ENCODE measurements at places on chromosomes 2 and 18.

GRCh38 chr2:190943706-190944105 is 63.1 kb downstream of the GLS start:
- no peak for DNase-seq

GRCh38 chr18:76346490-76347130 is 148.4 kb downstream of the ZNF516 start:
- DNase-seq: no peak

GRCh38 chr18:49460976-49461601 is 644 bp upstream of the DYM start:
- no peak for DNase-seq

DNA sequence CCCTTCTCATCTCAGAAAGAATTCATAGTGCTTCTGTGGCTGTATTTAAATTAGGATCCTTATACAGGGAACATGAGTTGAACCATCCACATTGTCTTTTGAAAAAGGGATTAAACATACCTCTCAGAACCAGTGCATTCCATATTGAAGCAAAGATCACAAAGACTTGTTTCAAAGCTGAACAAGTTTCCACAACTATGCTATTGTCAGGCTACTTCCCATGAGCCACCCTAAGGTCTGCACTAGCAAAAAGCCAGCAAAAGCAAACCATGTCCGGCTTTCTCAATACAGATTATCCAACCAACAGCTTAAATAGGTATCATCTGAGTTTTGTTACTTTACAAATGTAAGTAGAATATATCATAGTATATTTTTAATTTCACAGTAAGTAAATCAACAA is 78.1 kb downstream of the SCG2 start:
- no peak for DNase-seq

- no peak for DNase-seq
These were observed 640.9 kb downstream of the NYAP2 start for GRCh38 chr2:226040344-226040900.

- DNase-seq: no peak
These were observed 58.8 kb downstream of the PTPN2 start for GRCh38 chr18:12825230-12825629.

DNA sequence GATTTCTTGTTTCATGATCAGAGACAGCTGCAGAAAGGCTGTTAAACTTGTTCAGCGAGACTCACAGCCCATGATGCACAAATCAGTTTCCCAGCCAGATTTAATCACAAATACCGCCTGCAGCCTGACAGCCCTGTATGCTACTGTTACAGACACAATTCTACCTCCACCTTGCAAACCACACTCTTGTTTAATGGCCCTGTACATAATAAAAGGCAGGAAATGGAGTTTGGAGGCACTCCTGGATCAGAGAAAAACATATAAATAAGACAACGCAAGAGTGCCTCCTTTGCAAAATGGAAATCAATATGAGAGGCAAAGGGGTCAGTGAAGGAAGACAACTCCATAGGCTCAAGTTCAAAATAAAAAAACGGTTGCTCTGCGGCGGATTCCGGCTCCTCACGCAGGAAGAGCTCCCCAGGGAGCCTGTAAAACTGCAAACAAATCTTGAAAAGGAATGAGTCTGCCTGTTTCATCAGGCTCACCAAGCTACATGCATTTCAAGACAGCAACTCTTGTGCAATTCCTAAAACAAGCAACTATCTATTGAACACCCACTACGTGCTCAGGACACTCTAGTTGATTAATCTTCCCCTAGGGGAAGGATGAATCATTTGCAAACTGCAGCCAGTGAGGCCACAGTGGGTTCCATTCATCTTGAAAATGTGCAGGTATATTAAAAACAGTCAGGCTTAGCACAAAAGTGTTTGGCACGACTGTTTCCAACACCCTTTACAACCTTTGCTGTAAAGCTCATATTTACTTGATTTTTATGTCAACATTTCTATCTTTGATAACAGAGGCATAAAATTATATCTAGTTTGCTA is 37.5 kb downstream of the TBC1D8 start:
- DNase-seq: peak; percentile 42

DNA sequence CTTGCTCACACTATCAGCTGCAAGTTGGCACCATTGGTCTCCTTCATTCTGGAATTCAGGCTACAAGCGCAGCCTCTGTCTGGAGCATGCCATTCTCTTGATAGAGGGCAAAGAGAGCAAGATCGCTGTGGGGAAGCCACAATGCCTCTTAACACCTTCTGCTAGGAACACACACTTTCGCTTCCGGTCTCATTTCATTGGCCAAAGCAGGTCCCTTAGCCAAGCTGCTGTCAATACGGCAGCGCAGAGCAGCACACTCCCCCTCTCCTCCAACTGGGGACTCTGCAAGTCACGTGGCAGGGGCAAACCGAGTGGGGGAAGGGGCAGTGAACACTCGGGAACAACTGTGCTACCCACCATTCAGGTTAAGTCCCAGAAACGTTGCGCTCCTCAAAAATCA is 98.1 kb downstream of the MMADHC start:
- DNase-seq: no peak

DNA sequence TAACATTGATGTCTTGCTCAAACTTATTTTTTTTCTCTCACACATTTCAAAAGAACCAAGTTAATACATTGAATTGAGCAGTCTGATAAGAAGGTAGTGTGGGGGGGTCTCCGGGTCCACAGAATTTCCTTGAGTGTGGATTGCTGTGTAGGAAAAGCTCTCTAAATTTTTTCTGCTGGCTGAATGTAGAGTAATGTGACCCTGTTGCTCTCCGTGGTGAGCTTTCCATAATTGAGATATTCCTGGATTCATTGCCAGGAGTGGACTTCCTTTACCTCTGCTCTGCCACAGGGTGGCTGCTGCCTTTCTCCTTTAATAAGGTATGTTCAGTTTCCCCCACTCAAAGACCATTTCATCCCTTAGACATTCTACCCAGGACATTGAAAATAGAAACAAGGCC is 50.9 kb downstream of the PKP4 start:
- no peak for DNase-seq

- DNase-seq: no peak
These were observed 5.2 kb upstream of the NAGK start for GRCh38 chr2:71063216-71063615.

- DNase-seq: no peak
These were observed 31.3 kb downstream of the CD226 start for GRCh38 chr18:69916412-69916811.

DNA sequence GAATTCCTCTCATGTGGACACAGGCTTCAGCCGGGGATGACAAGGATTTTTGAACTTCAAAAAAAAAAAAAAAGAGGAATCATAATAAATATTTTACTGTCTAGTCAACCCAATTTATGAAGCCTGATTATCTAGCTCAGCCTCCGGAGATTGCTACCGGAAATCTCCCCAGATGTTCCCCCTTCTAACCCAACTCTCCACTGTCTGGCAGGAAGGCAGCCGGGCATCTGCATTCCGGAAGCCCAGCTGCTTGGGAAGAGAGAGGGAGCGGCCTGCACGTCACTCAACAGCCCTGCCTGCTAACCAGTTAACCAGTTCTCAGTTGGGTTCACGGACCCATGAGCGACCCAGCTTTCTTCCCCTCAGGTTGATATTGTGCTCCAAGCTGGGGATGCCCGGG is 87.2 kb upstream of the POU3F3 start:
- no peak for DNase-seq

GRCh38 chr2:58057707-58058530 is 11.3 kb downstream of the VRK2 start:
- no peak for DNase-seq

DNA sequence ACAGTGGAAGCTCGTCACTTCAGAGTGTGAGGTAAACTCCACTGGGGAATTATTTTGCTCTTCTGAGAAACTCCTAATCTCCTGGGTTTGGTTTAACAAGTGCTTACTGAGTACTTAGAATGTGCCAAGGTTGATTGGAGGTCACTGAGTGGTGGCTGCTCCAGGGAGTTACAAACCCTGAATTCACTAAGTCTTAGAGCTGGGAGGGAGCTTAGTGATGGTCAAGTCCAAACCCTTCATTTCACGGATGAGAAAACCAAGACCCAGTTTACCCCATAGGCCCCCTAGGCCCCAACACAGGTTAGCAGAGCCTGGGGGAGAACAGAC is 52.0 kb downstream of the SLC4A5 start:
- no peak for DNase-seq

DNA sequence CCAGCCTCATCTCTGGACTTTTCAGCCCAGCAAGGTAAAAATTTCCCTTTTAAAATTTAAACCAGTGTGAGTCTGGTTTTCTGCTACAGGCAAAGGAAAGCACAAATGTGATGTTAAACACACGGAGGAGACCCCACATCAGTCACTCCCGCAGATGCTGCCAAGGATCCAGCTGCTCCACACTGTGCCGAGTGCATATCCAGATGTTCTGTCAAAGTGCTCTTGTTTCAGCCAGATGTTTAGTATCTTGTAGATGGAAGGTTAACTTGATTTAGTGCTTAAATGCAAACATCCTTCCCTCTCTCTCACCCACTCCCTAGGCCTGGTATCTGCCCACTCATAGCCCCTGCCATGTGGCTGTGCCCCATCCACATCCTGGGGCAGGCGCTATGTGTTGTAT is 15.8 kb upstream of the ATOH8 start:
- DNase-seq: no peak

GRCh38 chr2:237511433-237511832 is 24.4 kb downstream of the MLPH start:
- DNase-seq: no peak
